Type B pancreatic cell (in vitro differentiated cells): ENCODE measurements at places on chromosomes 7 and 10. TPM values are rescaled to one million over a fixed set of nuclear protein-coding genes. Genes with fewer than 3 reads are reported as not detected.

TBXAS1 gene
- 4.2 and 5.8 TPM in 2 replicates for total RNA-seq

GRCh38 chr7:37364856-37365255, 83.8 kb downstream of the ELMO1 start:
- no peak for DNase-seq
- no peak overlapping the region for H3K27ac ChIP-seq
- peaks cover 2% of the 10 kb centered on the region for H3K27me3 ChIP-seq
- H3K36me3 ChIP-seq = no peaks in the 10 kb centered on the region

GRCh38 chr7:155188357-155188756, 109.3 kb upstream of the INSIG1 start:
- H3K4me1 ChIP-seq = peaks cover 9% of the 10 kb centered on the region
- H3K4me3 ChIP-seq = no peak overlapping the region
- H3K27ac ChIP-seq = no peak overlapping the region
- DNase-seq = no peak

CCDC3 gene
- 17.6 and 44.7 TPM in 2 replicates for total RNA-seq

DNA sequence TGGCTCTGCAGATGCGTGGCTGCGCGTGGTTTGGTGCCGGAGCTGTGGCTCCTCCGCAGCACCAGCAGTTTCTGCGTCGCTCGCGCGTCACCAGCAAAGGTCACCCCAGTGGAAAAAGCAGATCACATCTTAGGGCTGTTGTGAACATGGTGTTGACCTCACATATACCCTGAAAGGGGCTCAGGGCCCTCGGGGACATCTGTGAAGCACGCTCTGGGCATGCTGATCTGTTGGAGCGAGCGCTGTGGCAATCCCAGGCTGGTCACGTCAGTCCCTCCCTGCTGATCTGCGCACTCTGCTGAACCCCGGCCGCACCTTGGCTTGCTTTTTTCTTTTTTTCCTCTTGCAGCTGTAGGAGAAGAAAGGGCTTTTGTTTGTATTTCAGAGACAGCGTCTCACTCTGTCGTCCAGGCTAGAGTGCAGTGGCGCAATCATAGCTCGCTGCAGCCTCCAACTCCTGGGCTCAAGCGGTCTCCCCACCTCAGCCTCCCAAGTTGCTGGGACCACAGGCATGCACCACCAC, 33.3 kb upstream of the AP5Z1 start:
- H3K27ac ChIP-seq = peak overlapping the region; percentile 97
- no peaks in the 10 kb centered on the region for H3K27me3 ChIP-seq
- H3K4me1 ChIP-seq = peaks cover 49% of the 10 kb centered on the region
- peaks cover 15% of the 10 kb centered on the region for H3K36me3 ChIP-seq
- peak overlapping the region; percentile 63 for H3K4me3 ChIP-seq

GUSB gene
- 46.6 and 53.8 TPM in 2 replicates for total RNA-seq

MYL7 gene
- total RNA-seq = 1.6 and 2.5 TPM in 2 replicates

WAC gene
- total RNA-seq = 110 and 115 TPM in 2 replicates

GRCh38 chr7:129804111-129804889, 148.5 kb downstream of the UBE2H start:
- H3K4me3 ChIP-seq = no peak overlapping the region
- DNase-seq = no peak
- peaks cover 3% of the 10 kb centered on the region for H3K27me3 ChIP-seq
- no peak overlapping the region for H3K27ac ChIP-seq

DNA sequence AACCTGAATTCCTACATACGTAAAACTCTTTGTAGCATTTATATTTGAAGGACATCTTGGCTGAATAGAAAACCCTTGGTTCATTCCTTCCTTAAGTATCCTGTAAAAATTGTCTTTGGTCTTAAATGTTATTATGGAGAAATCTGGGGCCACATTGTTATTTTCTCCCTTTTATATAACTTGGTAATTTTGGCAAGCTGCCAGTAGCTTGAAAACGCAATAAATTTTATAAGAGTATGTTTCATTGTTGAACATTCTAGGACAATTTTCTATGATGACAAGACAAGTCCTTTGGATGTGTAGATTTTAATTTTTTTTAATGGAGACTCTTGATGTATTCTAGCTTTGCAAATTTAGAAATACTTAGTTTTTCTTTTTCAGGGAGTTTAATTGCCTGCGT, 191.9 kb downstream of the ABCA13 start:
- H3K4me1 ChIP-seq = no peaks in the 10 kb centered on the region
- DNase-seq = no peak
- no peak overlapping the region for H3K27ac ChIP-seq
- no peak overlapping the region for H3K4me3 ChIP-seq
- no peaks in the 10 kb centered on the region for H3K36me3 ChIP-seq
- H3K27me3 ChIP-seq = peaks cover 8% of the 10 kb centered on the region

DNA sequence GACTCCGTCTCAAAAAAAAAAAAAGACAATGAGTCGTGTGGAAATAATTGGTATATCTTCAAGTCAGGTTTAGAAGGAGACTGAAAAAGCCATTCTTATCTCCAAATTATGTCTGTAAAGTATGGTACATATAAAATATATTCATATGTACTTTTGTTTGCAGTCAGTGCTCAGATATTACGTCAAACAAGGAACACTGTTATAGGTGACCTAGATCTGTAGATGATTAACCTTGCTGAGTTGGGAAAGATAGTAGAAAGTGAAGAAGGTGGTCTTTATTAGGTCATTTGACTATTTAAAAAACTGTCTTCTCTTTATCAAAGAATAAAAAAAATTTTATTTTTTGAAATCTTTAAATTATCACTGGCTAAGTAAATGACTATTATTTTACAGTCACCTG, 44.9 kb upstream of the CYP26C1 start:
- no peak overlapping the region for H3K27ac ChIP-seq
- H3K27me3 ChIP-seq = no peaks in the 10 kb centered on the region
- H3K4me3 ChIP-seq = no peak overlapping the region
- no peak for DNase-seq

DNA sequence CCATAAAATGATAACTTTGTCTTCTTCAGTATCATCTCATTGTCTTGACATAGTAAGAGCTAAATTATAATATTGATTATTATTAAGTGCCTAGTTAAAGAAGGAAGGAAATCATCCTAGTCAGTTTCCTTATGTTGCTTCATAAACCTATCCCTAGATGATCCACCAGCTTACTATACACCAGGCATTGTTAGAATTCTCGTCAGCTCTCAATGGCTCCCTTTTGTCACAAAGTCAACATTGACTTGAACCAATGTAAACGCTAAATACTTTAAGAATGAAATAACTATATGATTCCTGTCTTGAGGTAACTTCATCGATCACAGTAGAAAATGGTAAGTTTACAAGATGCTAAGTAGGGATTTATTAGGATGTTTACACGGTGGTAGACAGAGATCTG, 1162.9 kb downstream of the CNTNAP2 start:
- H3K27me3 ChIP-seq = no peaks in the 10 kb centered on the region
- H3K4me1 ChIP-seq = no peaks in the 10 kb centered on the region
- H3K4me3 ChIP-seq = no peak overlapping the region
- DNase-seq = no peak

GRCh38 chr7:23852135-23852534, 142.1 kb downstream of the STK31 start:
- H3K4me3 ChIP-seq = no peak overlapping the region
- no peak overlapping the region for H3K27ac ChIP-seq
- no peaks in the 10 kb centered on the region for H3K27me3 ChIP-seq
- no peaks in the 10 kb centered on the region for H3K4me1 ChIP-seq

- no peaks in the 10 kb centered on the region for H3K36me3 ChIP-seq
- DNase-seq = no peak
- H3K27ac ChIP-seq = no peak overlapping the region
- H3K4me1 ChIP-seq = peaks cover 9% of the 10 kb centered on the region
These were observed 87.0 kb downstream of the TBXAS1 start for GRCh38 chr7:139915864-139916716.

- H3K4me1 ChIP-seq = peaks cover 13% of the 10 kb centered on the region
- peak; percentile 39 for DNase-seq
- H3K4me3 ChIP-seq = no peak overlapping the region
- peaks cover 7% of the 10 kb centered on the region for H3K27me3 ChIP-seq
- H3K27ac ChIP-seq = no peak overlapping the region
- H3K36me3 ChIP-seq = no peaks in the 10 kb centered on the region
These were observed 57.8 kb upstream of the GDF10 start for GRCh38 chr10:47241946-47242867.

DNA sequence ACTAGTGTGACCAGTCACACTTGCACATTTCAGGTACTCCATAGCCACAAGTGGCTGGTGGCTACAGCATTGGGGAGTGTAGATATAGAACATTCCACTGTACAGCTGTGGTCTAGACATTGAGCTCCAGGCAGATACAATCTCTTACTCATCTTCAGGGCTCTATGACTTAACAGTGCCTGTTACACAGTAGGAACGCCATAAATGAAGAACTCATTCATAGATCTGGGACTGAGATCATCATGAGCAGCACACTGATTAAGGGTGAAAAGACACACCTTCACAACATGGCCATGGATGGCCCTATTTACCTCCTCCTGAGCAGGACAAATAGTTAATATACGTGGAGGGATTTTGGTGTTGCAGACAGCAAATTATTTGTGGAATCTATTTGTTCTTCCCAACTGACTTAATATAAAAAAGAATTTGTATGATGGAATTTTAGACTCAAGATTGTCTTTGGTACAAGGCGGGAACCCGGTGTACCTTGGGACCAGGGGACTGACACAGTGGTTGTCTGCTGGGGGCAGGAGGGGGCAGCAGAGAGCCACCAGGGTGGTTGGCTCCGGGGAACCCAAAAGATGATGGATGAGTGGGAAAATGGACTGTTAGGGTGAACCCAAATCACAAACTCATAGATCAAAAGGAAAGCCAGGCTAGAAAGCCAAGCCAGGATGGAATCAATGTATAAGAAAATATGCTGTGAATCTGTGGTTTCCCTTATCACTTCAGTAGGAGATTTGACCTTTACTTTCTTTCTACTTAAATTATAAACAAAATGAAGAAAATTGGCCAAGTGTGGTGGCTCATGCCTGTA, 24.3 kb upstream of the CPA2 start:
- peaks cover 5% of the 10 kb centered on the region for H3K4me1 ChIP-seq
- H3K27ac ChIP-seq = no peak overlapping the region
- no peaks in the 10 kb centered on the region for H3K36me3 ChIP-seq
- DNase-seq = no peak
- no peak overlapping the region for H3K4me3 ChIP-seq

GRCh38 chr7:47089461-47089860, 492.4 kb downstream of the TNS3 start:
- peaks cover 4% of the 10 kb centered on the region for H3K4me1 ChIP-seq
- no peak overlapping the region for H3K27ac ChIP-seq
- H3K27me3 ChIP-seq = peaks cover 6% of the 10 kb centered on the region
- DNase-seq = no peak
- no peaks in the 10 kb centered on the region for H3K36me3 ChIP-seq

DNA sequence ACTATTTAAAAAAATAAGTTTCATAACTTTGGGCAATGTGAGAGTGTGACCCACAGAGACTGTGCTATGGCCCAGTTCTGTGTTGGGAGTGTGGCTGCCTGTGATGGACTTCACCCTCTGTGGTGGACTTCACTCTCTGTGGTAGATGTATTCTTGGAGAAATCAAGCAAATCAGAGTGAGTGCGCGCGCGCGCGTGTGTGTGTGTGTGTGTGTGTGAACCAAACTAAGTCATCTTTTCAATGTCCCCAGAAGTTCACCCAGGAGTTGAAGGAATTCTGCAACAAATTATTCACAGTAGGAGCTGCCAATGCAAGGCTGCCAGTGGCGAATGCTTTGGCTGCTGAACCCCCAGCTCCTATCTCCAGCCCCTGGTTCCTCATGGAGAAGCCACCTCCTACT, 184.5 kb downstream of the ADAM12 start:
- no peak overlapping the region for H3K27ac ChIP-seq
- H3K36me3 ChIP-seq = no peaks in the 10 kb centered on the region
- DNase-seq = no peak
- H3K4me1 ChIP-seq = peaks cover 4% of the 10 kb centered on the region
- no peaks in the 10 kb centered on the region for H3K27me3 ChIP-seq

- H3K4me1 ChIP-seq = peaks cover 23% of the 10 kb centered on the region
- peak overlapping the region; percentile 49 for H3K4me3 ChIP-seq
- no peak for DNase-seq
- no peaks in the 10 kb centered on the region for H3K36me3 ChIP-seq
These were observed 16.5 kb upstream of the BNIP3 start for GRCh38 chr10:131998050-131998844.

DNA sequence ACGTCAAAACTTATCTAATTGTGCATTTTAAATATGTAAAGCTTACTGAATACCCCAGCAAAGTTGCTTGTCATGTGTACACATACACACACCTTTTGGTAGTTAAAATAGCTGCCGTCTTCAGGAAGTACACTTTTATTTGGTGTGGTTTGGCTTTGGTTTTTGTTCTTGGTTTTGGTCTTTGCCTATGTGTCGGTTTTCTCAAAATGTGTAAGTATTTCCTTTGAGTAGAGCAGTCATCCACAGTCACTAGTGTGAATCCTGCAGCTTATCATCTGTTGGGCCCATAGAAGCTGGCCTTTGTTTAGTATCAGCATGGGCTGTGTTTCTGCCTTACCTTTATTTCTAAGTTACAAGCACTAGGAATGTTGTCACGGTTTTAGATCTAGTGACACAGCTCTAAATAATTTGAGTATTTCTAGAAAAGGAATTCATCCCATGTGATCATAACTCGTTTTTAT, 35.3 kb downstream of the NET1 start:
- H3K36me3 ChIP-seq = peaks cover 13% of the 10 kb centered on the region
- peak overlapping the region; percentile 97 for H3K4me3 ChIP-seq
- H3K27ac ChIP-seq = peak overlapping the region; percentile 88
- H3K27me3 ChIP-seq = no peaks in the 10 kb centered on the region

PHKG1 gene
- total RNA-seq = 1.8 TPM in 1 of 2 replicates, not detected in the other

DNA sequence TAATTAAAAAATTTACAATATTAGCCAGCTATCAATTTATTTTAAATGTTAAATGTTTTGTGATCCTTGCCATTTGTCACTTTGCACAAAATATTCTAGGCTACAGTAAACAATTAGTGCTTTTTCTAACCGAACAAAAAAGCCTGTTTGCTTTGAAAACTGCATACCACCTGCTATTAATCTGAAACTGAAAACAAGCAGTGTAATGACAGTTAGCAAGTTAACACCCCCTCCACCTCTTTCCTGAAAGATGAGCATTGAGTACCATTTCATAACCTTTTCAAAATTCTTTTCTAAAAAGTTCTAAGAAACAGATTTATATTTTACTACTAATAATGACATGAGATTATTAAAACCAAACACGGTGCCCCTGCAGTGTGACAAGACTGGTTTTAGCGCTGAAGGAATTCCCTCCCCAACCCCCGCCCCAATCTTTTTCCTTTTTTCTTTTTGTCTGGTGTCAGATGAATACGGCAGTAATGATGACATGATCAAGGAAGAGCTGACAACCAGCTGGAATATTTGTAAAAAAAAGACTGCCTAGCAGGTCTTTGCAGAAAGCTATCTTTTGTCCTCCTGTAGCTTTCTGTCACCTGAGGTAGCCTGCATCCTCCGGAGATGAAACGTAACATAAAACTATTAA, 175.6 kb downstream of the CHCHD3 start:
- H3K27ac ChIP-seq = no peak overlapping the region
- peaks cover 22% of the 10 kb centered on the region for H3K36me3 ChIP-seq
- peaks cover 20% of the 10 kb centered on the region for H3K4me1 ChIP-seq
- no peak for DNase-seq
- no peaks in the 10 kb centered on the region for H3K27me3 ChIP-seq

GRCh38 chr7:128448751-128449302, 6.9 kb upstream of the HILPDA start:
- no peak for DNase-seq
- peaks cover 14% of the 10 kb centered on the region for H3K27me3 ChIP-seq
- no peak overlapping the region for H3K27ac ChIP-seq
- no peaks in the 10 kb centered on the region for H3K36me3 ChIP-seq

GRCh38 chr7:67489881-67490280, 493.2 kb downstream of the TYW1 start:
- DNase-seq = no peak
- H3K27ac ChIP-seq = no peak overlapping the region
- no peaks in the 10 kb centered on the region for H3K36me3 ChIP-seq
- peaks cover 9% of the 10 kb centered on the region for H3K27me3 ChIP-seq

MALRD1 gene
- total RNA-seq = 1.4 and 1.8 TPM in 2 replicates
